H7 (cell line): ENCODE measurements at places on chromosomes 2 and 18. TPM values are rescaled to one million over a fixed set of nuclear protein-coding genes. Genes with fewer than 3 reads are reported as not detected.

GRCh38 chr2:200765995-200766660 is 45.6 kb upstream of the BZW1 start:
- DNase-seq: no peak

GRCh38 chr2:24073816-24074215 is 2.3 kb downstream of the SF3B6 start:
- no peak for DNase-seq

- no peak for DNase-seq
Observed at GRCh38 chr2:203177361-203177760, 61.5 kb upstream of the CYP20A1 start.

DNA sequence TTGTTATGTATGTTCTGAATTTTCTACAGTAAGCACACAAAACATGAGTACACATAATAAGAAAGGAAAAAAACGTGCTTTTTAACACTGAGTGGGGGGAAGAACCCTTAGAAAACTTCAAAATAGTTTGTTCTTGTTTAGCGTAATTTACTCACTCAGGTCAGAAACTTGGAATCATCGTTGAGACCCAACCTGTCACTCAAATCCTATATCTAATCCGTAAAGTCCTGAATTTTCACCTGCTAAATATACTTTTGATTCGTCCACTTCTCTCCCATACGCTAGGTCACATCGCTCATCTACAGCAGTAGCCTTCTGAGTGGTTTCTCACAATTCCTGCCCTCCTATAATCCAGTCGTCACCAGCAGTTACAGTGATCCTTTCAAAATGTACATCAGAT is 767 bp downstream of the TPRKB start:
- DNase-seq: no peak

ZSWIM2 gene
- not detected in 2 replicates for total RNA-seq

FAM237A gene
- total RNA-seq: not detected in 2 replicates

DNA sequence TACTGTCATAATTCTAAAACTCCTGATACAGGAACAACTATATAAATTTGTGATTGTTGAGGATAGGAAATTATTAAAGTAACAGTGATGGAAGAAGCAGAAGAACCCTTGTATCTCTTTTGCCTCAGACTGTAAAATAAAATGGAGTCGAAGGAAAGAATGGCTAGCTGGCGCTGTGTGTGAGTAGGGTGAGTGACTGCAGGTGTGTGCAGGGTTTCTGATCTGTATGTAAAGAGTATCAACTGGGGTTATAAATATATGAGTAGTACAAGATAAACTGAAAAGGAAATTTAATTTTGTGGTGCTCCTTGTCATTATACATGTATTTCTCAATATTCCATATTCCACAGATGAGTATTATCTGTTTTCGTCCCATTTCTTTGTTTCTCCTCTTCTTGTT is 15.2 kb downstream of the POLI start:
- no peak for DNase-seq

TMEM37 gene
- total RNA-seq: 4.2 and 5.0 TPM in 2 replicates

- no peak for DNase-seq
Observed at GRCh38 chr2:229104974-229105387, 166.1 kb downstream of the PID1 start.

DNA sequence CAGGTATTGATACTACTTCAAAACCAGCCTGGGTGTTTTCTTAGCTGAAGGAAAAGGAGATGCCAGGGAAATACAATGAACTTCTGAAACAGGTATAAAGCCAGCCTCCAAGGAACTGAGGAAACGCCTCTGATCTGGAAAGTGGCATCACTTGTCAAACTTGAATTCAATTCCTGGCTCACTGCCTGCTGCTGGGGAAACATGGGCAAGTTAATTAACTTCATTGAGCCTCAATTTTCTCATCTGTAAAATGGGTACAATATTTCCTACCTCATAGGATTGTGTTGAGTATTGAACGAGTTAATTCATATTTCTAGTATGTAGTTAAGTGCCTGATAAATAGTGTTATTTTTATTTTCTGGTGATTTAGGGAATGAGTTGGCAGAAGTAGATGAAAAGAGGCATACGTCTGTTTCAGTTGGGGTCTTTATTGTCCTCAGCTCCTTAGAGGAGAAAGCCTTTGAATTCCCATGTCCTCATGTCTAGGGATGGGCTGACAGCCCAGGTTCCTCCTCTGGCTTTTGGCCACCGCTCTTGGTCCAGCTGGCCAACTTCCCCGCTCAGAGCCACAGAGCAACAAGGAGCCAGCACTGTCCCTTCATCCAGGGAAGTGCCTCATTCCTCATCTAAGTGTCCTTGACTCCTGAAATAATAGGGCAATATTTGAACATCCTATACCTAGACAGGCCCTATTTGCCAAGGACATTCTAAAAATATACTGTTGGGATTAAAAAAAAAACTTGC is 210.5 kb upstream of the GATA6 start:
- DNase-seq: no peak

GRCh38 chr2:99710721-99711120 is 220.9 kb upstream of the REV1 start:
- no peak for DNase-seq

DNA sequence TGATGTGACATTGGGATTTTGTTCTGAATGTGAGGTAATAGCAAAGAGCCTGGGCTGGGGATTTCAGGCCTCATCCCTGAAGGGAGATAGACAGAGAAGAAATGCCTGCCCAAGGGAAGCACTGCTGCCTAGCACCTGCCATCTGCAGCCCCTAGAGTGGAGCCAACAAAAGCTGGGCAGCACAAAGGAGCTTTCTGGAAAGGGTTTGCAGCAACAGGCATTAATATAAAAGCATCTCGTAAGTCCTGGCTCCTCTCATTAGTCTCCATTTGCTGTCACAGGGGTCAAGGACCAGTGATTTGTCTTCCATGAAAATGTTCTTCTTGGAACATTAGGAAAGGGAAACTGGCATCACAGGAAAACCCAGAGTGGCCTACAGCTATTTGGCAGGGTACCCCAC is 157.2 kb upstream of the SLC14A2 start:
- no peak for DNase-seq

UGT1A4 gene
- total RNA-seq: 0.07 TPM in 1 of 2 replicates, not detected in the other
